ENCODE measurements at places on chromosomes 5 and 9.

GRCh38 chr5:132457371-132458225, 33.0 kb downstream of the IRF1 start:
- DNase-seq = peak; percentile 51

DNA sequence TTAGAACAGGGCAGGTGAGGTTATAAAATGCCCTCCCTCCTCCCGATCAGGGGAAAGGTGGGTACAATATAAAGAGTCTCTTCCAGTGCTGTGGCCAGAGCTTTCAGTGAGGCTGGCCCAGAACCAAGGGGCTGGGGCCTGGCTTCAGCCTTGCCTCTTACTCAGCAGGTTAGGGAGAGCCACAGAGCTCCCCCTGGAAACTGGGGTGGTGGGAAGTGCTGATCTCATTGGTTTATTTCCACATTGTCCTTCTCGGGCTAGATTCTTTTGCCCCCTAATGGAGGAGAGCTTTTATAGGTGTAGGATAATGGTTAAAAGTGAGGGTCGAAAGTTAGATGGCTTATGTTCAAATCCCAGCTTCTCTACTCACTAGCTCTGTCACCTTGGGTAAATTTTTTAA, 186.7 kb upstream of the TBC1D2 start:
- DNase-seq = no peak

- DNase-seq = no peak
These were observed 333.7 kb downstream of the CWC27 start for GRCh38 chr5:65102371-65102975.

DNA sequence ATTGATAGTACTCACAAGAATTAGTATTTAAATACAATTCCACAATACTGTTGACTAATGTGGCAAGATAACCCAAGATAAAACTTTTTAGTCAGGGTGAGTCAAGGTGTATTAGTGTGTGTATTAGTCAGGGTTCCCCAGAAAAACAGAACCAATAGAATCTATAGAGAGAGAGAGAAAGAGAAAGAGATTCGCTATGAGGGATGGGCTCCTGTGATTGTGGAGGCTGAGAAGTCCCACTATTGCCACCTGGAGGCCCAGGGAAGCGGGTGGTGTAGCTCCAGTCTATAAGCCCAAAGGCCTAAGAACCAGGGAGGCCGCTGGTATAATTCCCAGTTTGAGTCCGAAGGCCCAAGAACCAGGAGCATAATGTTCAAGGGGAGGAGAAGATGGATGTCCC, 10.0 kb upstream of the SHISAL2B start:
- no peak for DNase-seq

DNA sequence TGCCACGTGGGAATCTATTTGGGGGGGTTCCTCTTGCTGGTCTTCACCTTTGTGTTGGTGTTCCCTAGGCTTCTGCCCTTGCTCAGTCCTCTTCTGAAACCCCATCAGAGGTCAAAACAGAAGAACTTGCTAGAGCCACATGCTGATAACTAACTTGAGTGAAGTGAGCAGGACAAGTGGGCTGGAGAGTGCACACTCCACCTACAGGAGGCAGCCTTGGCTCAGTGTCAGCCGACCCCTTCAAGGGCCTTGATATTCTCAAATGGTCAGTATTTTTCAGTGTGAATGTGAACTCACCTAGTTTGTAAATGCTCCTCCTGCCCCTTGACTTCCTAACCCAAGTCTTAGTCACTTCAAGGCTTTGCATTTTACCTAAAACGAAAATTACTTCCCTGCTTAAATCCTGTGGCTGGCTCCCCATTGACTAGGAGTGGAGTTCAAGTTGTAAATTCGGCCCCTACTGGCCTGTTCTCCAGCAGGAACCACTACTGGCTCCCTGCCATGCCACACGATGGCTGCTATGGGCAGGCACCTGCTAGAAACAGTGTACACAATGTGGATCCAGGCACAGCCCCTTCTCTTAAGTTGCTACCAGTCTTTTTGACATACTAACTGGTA, 3.6 kb upstream of the SLC1A3 start:
- no peak for DNase-seq

DNA sequence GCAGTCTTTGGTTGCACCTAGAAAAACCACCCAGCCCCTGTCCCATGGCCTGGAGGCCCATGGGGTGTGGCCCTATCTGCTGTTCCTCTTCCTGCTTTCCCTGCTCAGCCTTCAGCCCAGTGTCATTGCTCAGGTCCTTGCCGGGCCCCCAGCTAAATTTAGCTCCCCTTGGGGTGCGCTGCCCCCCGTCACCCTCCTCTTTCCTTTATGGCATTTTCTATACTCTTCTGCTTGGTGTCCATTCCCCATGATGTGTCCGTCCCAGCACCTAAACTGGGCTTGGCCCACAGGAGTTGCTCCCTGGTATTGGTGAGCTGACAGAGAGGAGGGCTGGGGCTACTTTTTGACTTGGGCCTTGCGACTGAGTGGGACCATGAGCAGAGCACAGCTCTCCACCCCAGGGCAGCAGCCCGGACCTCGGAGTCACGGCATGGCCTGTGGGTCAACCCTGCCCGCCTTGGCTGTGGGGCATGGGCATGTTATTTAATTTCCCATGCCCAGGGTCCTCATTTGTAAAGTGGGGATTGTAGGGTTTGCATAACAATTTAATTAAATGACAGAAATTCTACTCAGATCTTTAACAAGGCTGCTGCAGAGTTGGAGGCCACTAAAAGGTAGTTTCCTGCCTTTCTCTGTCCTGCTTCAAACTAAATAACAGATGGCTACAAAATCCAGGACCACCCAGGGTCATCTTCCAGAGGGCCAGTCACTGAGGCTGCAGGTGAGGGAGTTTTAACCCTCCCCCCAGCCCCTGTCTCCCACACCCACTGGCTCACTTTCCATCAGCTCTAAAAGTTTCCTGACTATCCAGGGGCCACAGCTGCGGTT, 98.2 kb downstream of the DAP start:
- DNase-seq = no peak

- no peak for DNase-seq
These were observed 556.3 kb upstream of the RGMB start for GRCh38 chr5:98217138-98217537.

DNA sequence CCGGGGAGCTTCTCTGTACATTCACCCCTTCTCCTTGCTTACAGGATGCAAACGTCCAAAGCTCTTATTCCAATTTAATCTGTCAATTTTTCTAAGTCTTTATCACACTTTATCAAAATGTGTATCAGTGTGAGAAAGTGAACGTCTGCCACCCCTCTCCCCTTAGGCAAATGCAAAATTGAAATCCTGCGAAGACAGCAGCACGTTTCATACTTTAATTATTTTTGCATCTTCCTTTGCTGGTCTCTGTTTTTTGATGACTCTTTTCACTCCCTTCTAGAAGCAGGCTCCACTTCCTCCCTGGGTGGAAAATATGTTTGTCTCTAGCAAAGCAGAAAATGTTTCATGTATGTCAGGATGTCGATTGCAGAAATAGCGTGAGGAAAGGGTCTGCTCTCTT, 576.5 kb upstream of the BRINP1 start:
- DNase-seq = no peak

- DNase-seq = no peak
These were observed 125.3 kb upstream of the CDKN2B start for GRCh38 chr9:22134390-22134789.

DNA sequence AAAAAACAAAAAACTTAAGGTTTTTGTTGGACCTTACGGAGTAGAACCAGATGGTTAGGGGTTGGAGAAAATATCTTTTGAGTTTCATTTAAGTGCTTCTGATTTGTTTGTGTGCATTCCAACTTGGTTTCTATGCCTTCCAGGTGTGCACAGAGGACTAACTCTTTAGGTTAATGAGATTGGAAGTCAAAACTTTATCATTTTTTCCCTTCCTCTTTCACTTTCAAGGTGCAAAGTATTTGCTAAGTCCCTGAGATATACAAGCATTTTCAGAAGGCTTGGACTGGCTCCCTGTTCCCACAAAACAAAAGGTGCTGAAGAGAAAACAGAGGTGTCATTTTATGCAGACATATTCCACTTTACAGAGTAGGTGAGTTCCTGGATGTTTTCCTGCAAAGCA, 30.3 kb upstream of the CER1 start:
- no peak for DNase-seq

GRCh38 chr9:99973455-99973854, 67.0 kb downstream of the STX17 start:
- DNase-seq = no peak

- no peak for DNase-seq
These were observed 118.6 kb upstream of the RETREG1 start for GRCh38 chr5:16735101-16736060.

DNA sequence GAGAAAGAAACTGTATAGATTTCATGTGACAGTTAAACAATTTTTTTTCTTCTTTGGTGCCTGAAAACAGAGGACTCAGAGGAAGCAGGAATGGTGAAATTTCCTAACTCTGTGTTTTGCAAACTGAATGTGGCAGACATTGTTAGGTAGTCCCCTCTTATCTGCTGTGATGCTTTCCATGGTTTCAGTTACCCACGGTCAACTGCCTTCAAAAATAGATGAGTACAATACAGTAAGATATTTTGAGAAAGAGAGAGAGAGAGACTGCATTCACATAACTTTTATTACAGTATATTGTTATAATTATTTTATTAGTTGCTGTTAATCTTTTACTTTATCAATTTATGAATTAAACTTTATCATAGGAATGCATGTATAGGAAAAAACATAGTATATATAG, 627.2 kb downstream of the CCDC171 start:
- DNase-seq = no peak

DNA sequence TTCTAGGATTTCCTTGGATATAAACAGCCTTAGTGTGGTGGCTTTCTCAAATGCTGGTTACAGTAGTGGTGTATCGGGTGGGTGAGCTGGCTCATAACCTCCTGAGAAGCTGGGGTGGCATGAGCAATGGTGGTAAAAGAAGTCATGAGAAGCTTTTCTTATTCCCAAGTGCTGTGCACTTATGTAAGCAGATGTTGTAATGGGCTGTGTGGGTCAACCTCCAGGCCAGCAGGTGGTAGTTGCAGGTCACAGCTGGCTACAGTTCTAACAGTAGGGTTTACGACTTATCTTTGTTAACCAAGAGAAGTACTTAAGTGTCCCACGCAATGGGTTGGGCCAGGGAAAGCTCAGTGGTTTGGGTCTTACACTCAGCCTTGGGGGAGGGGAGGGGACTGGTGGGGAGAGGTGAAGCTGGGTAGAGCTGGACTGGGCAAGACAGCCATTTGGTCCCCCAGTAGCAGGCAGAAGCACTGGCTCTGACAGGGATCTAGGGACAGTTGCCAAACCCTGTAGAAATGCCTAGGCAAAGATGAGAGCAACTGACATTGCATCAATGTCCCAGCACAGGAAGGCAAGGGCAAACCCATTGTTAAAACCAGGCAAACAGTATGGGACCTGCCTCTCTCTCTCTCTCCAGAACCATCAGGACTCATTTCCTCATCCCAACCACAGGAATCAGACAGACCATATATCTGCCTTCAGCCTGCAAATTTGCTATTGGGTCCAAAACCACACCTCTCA, 76.8 kb downstream of the RNF130 start:
- DNase-seq = no peak

- DNase-seq = no peak
These were observed 97.5 kb downstream of the INIP start for GRCh38 chr9:112620388-112620787.

- DNase-seq = no peak
These were observed 70.7 kb upstream of the RANBP6 start for GRCh38 chr9:6086006-6086655.
